IMR-90 (cell line): ENCODE measurements at places on chromosomes 7 and 10. TPM values are rescaled to one million over a fixed set of nuclear protein-coding genes. Genes with fewer than 3 reads are reported as not detected.

The GAD2 gene
- total RNA-seq = not detected in 2 replicates

The MRPL43 gene
- 56.4 and 61.3 TPM in 2 replicates for total RNA-seq

The PITX3 gene
- not detected in 2 replicates for total RNA-seq

The TUBAL3 gene
- not detected in 2 replicates for total RNA-seq

The SAMD9 gene
- total RNA-seq = 9.5 and 15.6 TPM in 2 replicates

The CCDC71L gene
- 19.2 and 20.6 TPM in 2 replicates for total RNA-seq

The ZNF716 gene
- not detected in 2 replicates for total RNA-seq

The CFAP46 gene
- 1.3 and 1.7 TPM in 2 replicates for total RNA-seq
